Skeletal muscle cell (primary cell): ENCODE measurements at places on chromosomes 7 and 10.

DNA sequence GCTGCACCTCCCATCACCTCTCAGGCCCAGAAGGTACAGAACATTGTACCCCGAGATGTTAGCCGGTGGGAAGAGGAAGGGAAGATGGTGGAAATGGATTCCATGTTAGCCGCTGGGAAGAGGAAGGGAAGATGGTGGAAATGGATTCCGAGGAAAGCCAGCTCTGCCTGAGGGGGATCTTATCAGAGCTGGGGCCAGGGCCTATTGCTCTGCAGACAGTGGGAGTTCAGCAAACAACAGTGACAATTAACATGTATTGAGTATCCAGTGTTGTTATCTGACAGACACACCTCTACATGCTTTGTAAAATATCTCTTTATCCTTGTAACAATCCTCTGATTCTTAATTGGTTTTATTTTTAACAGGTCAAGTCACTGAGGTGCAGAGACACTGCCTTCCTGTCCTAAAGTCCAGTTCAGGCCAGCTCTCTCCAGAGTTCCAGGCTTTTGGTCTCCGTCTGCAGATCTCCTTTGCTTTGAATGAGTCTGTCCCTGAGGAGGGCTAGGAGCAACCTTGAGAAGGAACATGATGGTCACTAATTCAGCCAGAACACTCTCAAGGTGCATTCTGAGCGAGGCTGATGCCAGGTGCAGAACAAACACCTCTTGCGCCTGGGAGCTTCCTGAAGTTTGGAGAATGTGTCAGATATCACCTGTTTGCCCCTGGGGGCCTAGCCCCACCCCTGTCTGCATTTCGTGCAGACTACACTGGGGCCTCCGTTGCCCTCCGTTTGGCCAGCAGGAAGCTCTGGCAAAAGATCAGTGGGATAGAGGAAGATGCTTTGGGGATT, 82.4 kb upstream of the PODXL start:
- DNase-seq: no peak

DNA sequence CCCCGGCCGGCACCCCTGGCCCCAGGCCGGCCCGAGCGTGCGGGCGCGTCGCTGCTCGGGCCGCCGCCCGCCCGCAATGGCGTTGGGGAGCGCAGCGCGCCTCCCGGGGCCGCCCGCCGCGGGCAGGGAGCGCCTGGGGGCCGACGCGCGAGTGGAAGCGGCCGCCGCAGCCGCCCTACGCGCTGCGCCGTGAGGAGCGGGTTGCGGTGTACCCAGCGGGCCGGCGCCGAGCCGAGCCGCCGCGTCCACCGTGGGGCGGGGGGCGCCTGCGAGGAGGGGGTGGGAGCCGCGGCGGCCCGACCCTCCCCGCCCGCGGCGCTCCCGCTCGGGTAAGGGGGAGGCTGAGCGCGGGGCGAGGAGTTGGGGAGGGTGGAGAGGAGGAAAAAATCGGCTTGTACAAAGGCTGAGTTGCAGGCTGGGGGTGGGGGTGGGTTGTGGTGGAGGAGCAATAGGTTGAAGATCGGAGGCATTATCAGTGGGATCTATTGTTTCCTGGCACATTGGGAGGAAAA, 473 bp downstream of the PPP1R9A start:
- no peak for DNase-seq

GRCh38 chr10:92692080-92692671, 2.4 kb downstream of the HHEX start:
- no peak for DNase-seq

DNA sequence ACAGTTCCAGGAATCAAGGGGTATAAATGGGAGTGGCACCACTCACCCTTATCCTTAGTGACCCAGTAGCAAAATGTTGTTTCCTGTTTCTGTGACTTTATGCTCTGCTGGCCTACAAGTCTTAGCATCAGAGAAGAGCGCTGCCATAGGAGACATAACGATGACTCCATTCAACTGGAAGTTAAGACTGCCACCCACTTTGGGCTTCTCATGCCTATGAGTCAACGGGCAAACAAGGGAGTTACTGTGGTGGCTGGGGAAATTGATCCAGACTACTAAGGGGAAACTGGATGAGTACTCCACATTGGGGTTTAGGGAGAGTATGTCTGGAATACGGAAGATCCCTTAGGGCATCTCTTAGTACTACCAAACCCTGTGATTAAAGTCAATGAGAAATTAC, 40.6 kb upstream of the PIK3CG start:
- DNase-seq: no peak

GRCh38 chr7:115043605-115044004, 121.7 kb downstream of the MDFIC start:
- peak; percentile 5 for DNase-seq

- DNase-seq: no peak
Measured at GRCh38 chr7:12728192-12728538, 40.7 kb downstream of the ARL4A start.

GRCh38 chr10:34449836-34450235, 365.3 kb downstream of the PARD3 start:
- DNase-seq: no peak

DNA sequence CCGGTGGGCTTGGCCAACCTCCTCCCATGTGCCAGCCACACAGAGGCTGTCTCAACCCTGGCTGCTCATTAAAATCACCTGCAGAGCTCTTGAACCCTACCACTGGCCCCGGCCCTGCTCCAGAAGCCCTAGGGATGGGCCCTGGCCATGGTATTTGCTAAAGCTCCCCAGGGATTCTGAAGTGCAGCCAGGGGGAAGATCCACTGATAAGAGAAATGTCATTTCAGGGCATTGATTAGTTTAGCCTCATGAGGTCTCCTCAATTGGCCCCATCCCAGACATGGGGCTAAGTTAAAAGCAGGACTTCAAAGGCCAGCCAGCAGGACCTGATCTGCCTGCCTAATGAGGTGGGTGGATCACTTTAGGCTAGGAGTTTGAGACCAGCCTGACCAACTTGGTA, 65.2 kb downstream of the ABRAXAS2 start:
- DNase-seq: no peak

DNA sequence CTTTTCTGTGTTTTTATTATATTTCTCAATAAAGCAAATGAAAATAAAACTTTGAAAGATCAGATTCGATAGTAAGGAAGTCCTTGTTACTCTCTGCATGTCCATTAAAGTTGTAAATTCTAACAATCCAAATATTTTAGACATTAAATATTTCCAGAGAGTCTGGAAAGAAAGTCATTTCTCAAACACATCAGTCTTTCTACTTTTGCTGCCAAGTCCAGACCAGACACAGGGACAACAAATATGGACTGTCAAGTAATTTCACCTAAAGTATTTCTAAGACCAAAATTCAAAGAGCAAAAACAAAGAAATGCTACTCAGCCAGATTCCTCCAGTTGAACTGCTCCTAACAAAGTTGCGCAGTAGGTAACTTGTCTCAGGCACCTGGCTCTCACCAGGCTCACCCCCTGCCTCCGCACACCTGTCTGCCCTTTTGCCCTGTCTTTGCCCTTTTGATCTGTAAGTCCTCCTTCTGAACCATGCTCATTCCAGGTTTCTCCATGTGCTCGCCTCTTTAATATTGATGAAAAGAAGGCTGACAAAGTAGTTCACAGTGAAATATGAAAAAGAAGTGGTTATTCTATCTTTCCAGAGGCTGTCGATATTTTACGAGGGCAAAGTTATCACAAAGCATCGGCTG, 300.5 kb downstream of the C7orf25 start:
- no peak for DNase-seq

DNA sequence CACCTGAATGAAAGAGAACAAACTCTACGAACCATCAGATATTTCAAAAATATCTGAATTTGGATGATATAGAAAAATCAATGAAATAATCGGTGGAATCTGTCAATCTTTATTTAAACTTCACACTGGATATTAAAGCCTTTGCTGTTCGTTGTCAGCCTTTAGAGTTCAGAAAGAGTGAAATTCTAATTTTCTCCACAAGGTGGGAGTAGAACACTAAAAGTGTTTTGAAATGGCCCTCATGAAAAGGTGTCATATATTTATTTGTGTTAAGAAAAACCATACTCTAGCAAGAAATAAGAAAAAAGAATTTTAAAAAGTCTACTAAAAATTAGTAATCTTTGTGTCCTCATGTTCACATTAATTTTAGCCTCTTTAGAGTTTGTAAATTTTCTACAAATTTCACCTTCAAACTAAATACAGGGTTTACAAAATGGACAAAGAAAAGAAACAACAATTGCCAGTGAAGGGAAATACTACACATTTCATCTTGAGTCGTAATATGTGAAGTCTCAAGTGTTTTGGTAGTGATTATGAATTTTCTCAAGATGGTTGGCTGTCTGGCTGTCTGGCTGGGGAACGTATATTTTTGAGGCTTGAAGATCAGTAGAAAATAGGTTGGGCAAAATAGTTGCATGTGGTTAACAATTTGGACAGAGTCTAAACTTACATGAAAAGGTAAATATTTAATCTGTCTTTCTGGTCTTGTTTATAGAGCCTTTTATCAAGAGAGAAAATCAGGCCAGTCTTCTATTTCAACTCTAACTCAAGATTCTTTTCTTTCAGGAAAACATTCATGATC, 43.7 kb downstream of the DNAJB9 start:
- no peak for DNase-seq

GRCh38 chr7:138527746-138528223, 67.7 kb downstream of the TRIM24 start:
- no peak for DNase-seq

DNA sequence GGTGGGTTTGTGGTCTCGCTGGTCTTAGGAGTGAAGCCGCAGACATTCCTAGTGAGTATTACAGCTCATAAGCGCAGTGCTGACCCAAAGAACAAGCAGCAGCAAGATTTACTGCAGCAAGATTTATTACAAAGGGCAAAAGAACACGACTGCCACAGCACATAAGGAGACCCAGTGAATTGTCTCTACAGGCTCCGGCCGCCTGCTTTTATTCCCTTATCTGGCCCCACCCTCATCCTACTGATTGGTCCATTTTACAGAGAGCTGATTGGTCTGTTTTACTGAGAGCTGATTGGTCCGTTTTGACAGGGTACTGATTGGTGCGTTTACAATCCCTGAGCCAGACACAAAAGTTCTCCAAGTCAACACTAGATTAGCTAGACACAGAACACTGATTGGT, 82.1 kb downstream of the VIPR2 start:
- DNase-seq: no peak

GRCh38 chr10:17001297-17001744, 128.3 kb downstream of the CUBN start:
- no peak for DNase-seq

GRCh38 chr7:25659841-25660240, 431.6 kb upstream of the NPVF start:
- no peak for DNase-seq

- DNase-seq: no peak
Measured at GRCh38 chr10:129626309-129626708, 159.3 kb downstream of the MGMT start.

DNA sequence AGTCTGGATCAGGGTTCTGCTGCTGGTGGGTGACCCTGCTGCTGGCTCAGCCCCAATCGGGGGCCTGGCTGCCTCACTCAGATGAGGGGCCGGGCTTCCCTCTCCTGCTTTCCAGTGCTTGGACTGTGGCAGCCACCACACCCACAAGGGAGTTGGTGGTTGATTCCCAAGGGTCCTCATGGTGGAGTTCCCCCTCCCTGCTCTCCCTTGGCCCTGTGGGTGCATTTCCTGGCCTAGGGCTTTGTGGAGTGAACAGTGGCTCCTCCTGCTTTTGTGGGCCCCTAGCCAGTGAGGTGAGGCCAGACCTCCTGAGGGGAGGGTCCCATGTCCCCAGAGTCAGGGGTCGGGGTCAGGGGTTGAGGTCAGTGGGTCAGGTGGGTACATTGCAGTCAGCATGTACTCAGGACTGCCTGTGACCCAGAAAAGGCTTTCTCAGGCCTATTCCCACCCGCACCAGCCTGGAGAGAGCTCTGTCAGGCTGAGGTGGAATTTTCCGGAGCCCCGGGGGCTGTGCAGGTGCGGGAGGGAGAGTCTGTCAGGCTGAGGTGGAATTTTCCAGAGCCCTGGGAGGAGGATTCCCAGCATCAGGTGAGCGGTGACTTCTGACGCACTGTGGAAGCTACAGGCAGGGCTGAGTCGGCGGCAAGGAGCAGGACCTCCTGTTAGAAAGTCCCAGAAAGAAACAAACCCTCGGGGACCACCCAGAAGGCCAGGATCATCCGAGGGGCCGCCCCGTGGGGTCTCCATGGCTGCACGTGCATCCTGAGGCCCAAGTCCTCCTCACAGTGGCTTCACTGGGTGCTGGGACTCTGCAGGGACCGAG, 94.4 kb upstream of the INSIG1 start:
- DNase-seq: no peak

DNA sequence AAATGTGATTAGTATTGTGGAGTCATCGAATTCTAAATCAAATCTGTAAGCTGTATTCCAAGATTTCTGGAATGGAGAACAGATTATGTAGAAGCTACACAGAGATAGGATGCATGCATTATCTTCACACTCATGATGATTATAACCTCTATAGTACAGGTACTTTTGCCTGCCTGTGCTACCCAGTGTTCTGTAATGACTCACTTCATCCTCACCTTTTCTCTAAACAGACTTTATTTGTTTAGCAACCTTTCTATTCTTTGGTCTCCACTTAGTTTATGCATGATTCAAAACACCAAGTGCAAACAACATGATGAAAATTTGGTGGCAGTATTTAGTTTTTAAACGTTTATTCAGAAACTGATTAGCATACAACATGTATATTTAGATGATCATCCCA, 68.4 kb upstream of the PRPS1L1 start:
- DNase-seq: no peak

- DNase-seq: no peak
Measured at GRCh38 chr10:121800146-121800545, 127.7 kb downstream of the ATE1 start.

DNA sequence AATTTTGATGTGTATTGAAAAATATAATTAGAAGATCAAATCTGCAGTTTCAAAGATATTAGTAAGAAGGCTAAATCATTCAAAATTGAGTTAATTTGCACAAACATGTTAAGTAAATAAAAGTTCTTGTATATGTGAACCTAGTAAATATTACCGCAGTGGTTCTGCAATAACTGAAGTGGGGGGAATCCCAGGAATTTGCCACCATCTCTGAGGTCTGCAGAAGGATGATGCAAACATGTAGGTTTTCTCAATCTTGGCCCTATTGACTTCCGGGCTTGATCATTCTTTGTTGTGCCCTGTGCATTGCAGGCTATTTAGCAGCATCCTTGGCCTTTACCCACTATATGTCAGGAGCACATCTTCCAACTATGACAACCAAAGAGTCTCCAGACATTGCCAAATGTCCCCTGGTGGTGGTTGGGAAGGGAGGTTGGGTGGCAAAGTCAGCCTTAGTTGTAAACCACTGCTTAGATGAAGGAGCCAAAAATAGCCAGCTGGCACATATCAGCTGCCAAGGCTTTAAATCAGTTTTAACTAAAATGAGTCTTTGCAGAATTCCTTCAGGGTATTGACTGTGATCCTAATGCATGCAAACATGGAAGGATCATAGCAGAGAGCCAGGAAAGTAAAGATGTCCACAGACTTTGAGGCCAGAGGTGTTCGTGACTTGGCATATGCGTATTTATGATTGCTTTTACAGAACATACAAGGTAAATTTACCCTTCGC, 146.3 kb downstream of the TRIL start:
- no peak for DNase-seq

GRCh38 chr10:86647773-86648703, 6.3 kb upstream of the OPN4 start:
- no peak for DNase-seq
